A673 (cell line): ENCODE measurements at places on chromosomes 1 and 21.

GRCh38 chr1:234768171-234768568, 158.2 kb upstream of the IRF2BP2 start:
- no peak for DNase-seq
- no peaks in the 10 kb centered on the region for H3K36me3 ChIP-seq
- H3K27ac ChIP-seq = no peak overlapping the region
- peaks cover 6% of the 10 kb centered on the region for H3K4me1 ChIP-seq
- no peak overlapping the region for H3K4me3 ChIP-seq
- no peaks in the 10 kb centered on the region for H3K27me3 ChIP-seq

- H3K4me3 ChIP-seq = no peak overlapping the region
- H3K4me1 ChIP-seq = no peaks in the 10 kb centered on the region
- DNase-seq = peak; percentile 71
Measured at GRCh38 chr1:152347116-152347728, 12.6 kb downstream of the FLG2 start.

DNA sequence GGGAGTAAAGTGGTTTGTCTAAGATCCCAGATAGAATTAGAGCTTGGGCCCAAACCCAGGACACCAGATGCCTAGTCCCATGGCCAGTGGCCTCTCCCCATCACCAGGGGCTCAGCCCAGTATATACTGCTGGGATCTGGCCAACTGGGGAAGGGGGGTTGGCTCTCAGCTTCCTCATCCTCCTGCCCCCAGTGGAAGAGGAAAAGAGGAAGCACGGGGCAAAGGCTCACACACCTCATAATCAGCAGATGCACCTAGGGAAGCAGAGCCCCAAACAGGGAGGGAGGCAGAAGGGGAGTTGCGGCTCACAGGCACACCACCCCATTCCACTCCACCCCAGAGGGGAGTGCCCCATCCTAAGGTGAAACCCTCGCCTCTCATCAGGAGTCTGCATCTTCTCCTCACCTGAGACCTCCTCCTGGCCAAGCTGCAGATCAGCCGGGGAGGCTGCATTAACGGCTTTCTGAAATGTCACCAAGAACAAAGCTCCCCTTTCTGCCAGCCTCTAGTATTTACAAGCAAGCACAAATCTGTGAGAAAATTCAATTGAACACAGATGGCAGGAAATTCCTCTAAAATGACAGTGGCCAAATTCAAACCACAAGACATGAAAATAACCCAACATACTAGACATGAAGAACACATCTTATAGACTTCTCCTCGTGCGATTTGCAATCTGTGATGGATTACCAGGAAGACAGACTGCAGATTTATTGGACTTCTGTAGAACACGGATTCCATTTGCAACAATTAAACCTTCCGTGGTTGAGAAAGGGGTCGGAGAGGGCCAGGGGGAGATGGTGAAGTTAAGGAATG, 82.8 kb downstream of the GLIS1 start:
- no peak overlapping the region for H3K4me3 ChIP-seq
- H3K27ac ChIP-seq = no peak overlapping the region
- DNase-seq = peak; percentile 43
- no peaks in the 10 kb centered on the region for H3K4me1 ChIP-seq

- H3K4me3 ChIP-seq = no peak overlapping the region
- peaks cover 25% of the 10 kb centered on the region for H3K36me3 ChIP-seq
Measured at GRCh38 chr1:115666702-115667101, 24.9 kb downstream of the VANGL1 start.

- no peaks in the 10 kb centered on the region for H3K27me3 ChIP-seq
- H3K4me1 ChIP-seq = peaks cover 8% of the 10 kb centered on the region
- H3K27ac ChIP-seq = no peak overlapping the region
- DNase-seq = peak; percentile 41
- no peak overlapping the region for H3K4me3 ChIP-seq
Measured at GRCh38 chr1:171833091-171833825, 8.0 kb upstream of the DNM3 start.

- H3K36me3 ChIP-seq = no peaks in the 10 kb centered on the region
- H3K27me3 ChIP-seq = peaks cover 7% of the 10 kb centered on the region
- peak; percentile 19 for DNase-seq
- H3K4me1 ChIP-seq = no peaks in the 10 kb centered on the region
- H3K27ac ChIP-seq = no peak overlapping the region
Measured at GRCh38 chr1:168555508-168556046, 11.8 kb upstream of the XCL2 start.

DNA sequence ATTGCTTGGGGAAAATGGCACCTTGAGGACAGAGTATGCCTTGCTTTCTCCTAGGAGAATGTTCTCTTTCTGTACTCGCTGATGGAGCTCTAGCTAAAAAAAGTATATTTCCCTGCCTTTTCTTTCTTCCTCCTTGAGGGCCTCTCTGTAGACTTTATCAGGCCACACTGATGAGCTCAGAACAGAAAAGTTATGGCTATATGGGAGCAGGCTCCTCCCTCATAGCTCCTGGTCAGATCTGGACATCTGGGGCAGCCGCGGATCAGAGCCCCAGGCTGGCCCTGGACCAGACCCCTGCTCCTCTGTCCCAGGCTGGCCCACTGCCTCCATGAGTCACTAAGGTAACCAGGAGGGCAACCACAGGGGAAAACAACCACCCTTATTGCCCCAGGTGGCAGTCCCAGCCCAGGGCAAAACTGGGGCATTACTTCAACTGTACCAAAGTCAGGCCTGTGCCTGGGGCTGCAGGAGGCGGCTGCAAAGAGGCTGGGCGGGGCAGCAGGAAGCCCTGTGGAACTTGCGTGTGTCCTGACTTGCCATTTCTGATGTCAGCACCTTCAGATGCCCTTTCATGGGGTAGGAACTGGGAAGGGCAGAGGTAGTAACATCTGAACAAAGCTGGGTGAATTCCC, 26.3 kb upstream of the ZNF648 start:
- H3K36me3 ChIP-seq = no peaks in the 10 kb centered on the region
- H3K4me1 ChIP-seq = no peaks in the 10 kb centered on the region
- no peaks in the 10 kb centered on the region for H3K27me3 ChIP-seq
- no peak overlapping the region for H3K27ac ChIP-seq
- no peak for DNase-seq

GRCh38 chr1:36572906-36573305, 90.2 kb upstream of the CSF3R start:
- H3K4me3 ChIP-seq = no peak overlapping the region
- H3K27ac ChIP-seq = no peak overlapping the region
- no peaks in the 10 kb centered on the region for H3K36me3 ChIP-seq
- peaks cover 17% of the 10 kb centered on the region for H3K27me3 ChIP-seq

- peaks cover 30% of the 10 kb centered on the region for H3K27me3 ChIP-seq
- H3K4me1 ChIP-seq = no peaks in the 10 kb centered on the region
- no peak overlapping the region for H3K4me3 ChIP-seq
- H3K36me3 ChIP-seq = no peaks in the 10 kb centered on the region
- H3K27ac ChIP-seq = no peak overlapping the region
Measured at GRCh38 chr1:230495891-230496385, 69.8 kb upstream of the PGBD5 start.

GRCh38 chr1:63004868-63005267, 220.9 kb downstream of the ATG4C start:
- no peak overlapping the region for H3K27ac ChIP-seq
- H3K4me1 ChIP-seq = no peaks in the 10 kb centered on the region
- H3K4me3 ChIP-seq = no peak overlapping the region

DNA sequence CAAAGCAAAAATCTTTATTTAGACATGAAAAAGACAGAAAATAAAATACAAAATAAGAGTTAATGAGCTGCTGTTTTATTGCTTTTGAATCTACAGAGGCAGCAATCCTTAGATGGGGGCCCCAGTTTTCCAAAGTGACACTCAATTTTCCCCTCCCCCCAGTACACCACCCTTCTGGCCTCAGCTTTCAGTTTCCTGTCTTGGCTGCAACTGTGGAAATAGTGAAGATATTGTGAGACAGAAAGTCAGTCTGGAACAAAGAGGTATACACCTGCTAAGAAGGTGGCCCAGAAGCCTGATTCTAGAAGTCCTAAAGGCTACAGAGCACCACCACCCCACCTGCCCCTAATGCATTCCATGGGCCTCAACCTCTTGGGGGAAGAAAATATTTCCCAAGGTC, 1.1 kb upstream of the MTMR11 start:
- H3K27ac ChIP-seq = no peak overlapping the region
- no peak overlapping the region for H3K4me3 ChIP-seq
- no peaks in the 10 kb centered on the region for H3K36me3 ChIP-seq
- no peak for DNase-seq
- H3K27me3 ChIP-seq = no peaks in the 10 kb centered on the region

GRCh38 chr1:150579110-150579944, at the start of gene MCL1:
TSS of gene MCL1 (minus strand) at chr1:150579610. CDS start at chr1:150579530, 80 bp downstream.
- H3K27me3 ChIP-seq = no peaks in the 10 kb centered on the region
- peaks cover 26% of the 10 kb centered on the region for H3K4me1 ChIP-seq
- peak; percentile 97 for DNase-seq
- peaks cover 40% of the 10 kb centered on the region for H3K36me3 ChIP-seq

- H3K36me3 ChIP-seq = no peaks in the 10 kb centered on the region
- no peaks in the 10 kb centered on the region for H3K4me1 ChIP-seq
- H3K4me3 ChIP-seq = no peak overlapping the region
Measured at GRCh38 chr1:178066296-178066907, 27.5 kb upstream of the RASAL2 start.

DNA sequence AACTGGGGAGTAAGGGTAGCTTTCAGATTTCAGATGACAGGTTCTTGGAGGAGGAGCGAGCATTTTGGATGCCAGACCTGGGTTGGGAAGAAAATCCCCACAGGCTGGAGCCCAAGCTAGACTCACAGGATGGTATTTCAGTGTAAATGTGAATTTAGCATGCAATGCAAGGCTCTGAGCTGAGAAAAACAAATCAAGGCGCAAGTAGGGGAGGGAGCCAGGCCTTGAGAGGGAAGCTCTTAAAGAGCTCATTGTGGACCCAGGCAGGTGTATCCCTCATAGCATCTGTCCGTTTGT, 386.1 kb downstream of the MATN1 start:
- no peaks in the 10 kb centered on the region for H3K36me3 ChIP-seq
- no peak overlapping the region for H3K27ac ChIP-seq
- H3K4me1 ChIP-seq = peaks cover 7% of the 10 kb centered on the region
- DNase-seq = no peak

GRCh38 chr1:151621351-151621750, 9.5 kb downstream of the SNX27 start:
- no peak overlapping the region for H3K27ac ChIP-seq
- peaks cover 27% of the 10 kb centered on the region for H3K4me1 ChIP-seq
- H3K4me3 ChIP-seq = no peak overlapping the region
- no peaks in the 10 kb centered on the region for H3K27me3 ChIP-seq
- H3K36me3 ChIP-seq = no peaks in the 10 kb centered on the region

DNA sequence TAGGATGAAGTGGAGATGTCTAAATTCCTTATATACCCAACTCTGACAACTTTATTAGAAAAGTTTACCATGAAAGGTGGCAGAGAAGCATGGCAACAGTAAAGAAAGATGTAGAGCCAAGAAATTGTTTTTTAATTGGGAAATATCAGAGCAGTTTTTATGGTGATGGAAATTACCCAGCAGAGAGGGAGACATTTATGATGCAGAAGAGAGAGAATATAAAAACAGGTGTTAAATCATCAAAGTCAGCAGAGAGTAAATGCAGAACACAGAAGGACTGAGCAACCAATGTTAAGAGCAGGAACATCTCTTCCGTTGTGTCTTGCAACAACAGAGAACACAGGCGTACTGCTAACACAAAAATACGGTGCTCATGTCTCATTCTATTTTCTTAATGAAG, 28.2 kb downstream of the WARS2 start:
- H3K4me3 ChIP-seq = no peak overlapping the region
- DNase-seq = no peak
- H3K36me3 ChIP-seq = no peaks in the 10 kb centered on the region

DNA sequence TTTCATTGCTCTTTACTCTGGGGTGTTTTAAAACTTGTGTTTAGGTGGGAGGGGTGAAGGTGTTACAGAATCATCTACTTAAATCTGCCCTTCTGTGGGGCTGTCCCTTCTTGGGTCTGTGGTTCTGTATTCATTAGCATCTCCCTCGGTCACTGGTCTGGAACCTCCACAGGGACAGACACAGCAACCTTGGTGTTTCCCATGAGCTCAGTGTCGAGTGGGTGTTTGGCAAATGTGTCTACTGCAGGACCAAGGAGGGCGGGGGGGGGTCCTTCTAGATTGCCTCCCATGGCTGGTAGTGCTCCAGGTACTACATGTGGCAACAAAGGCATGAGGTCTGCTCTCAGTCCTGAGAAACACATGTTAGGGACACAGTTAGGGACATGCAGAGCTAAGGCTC, 273.4 kb downstream of the PCP4 start:
- no peak overlapping the region for H3K4me3 ChIP-seq
- no peaks in the 10 kb centered on the region for H3K36me3 ChIP-seq
- H3K27me3 ChIP-seq = no peaks in the 10 kb centered on the region
- H3K27ac ChIP-seq = no peak overlapping the region

- no peak overlapping the region for H3K27ac ChIP-seq
- H3K4me3 ChIP-seq = no peak overlapping the region
- no peak for DNase-seq
Measured at GRCh38 chr1:37605806-37606474, 10.2 kb upstream of the GNL2 start.

GRCh38 chr1:33256471-33257206, at the start of gene ZNF362:
TSS of gene ZNF362 (plus strand) at chr1:33256492. CDS start at chr1:33270575, 14,083 bp downstream.
- no peaks in the 10 kb centered on the region for H3K36me3 ChIP-seq
- H3K4me3 ChIP-seq = peak within 1 kb of the TSS; percentile 86
- peaks cover 15% of the 10 kb centered on the region for H3K4me1 ChIP-seq
- H3K27ac ChIP-seq = peak within 1 kb of the TSS; percentile 94

DNA sequence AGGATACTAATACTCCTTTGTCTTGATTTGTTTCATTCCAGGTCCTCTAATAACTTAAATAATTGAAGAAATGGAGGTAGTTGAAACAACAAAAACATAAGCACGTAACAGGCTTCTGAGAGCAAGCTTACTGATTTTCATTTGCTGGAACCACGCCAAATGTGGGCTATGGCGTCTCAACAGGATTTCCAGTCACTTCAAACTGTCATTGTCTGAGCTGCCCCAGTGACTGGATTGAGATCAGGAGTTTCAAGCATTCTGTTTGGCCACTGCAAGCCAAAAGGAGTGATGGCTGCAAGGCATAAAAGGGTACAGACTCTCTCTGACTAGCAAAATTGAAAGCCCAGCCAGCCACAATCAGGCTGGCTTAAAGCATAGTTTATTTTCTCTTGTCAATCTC, 289.9 kb downstream of the DPYD start:
- H3K4me1 ChIP-seq = peaks cover 26% of the 10 kb centered on the region
- peak; percentile 78 for DNase-seq
- H3K4me3 ChIP-seq = no peak overlapping the region
- no peaks in the 10 kb centered on the region for H3K27me3 ChIP-seq

GRCh38 chr1:20588634-20589225, at the start of gene CDA:
TSS of gene CDA (plus strand) at chr1:20589097. CDS start at chr1:20589130, 33 bp downstream.
- no peak within 1 kb of the TSS for H3K27ac ChIP-seq
- DNase-seq = no peak
- H3K4me1 ChIP-seq = peaks cover 21% of the 10 kb centered on the region
- H3K4me3 ChIP-seq = no peak within 1 kb of the TSS
- no peaks in the 10 kb centered on the region for H3K36me3 ChIP-seq

DNA sequence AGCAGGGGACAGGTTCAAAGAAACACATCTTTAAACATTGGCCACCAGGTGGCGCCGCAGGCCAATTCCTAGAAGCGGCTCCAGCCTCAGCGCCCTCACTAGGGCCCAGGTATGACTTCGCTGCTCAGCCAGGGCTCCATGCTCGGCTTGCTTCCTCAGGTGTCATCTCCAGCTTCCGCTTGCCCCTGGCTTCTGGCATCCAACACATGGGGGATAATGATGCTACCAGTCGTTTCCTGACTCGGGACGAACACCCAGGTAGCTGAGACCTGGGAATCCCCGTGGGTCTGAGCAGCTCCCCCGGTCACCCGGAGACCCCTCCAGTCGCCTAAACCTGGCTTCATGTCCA, 8.5 kb upstream of the MEX3A start:
- DNase-seq = peak; percentile 87
- H3K4me1 ChIP-seq = peaks cover 16% of the 10 kb centered on the region
- H3K4me3 ChIP-seq = no peak overlapping the region
- H3K27me3 ChIP-seq = no peaks in the 10 kb centered on the region

GRCh38 chr21:45309069-45309986, 21.6 kb upstream of the POFUT2 start:
- no peaks in the 10 kb centered on the region for H3K4me1 ChIP-seq
- no peaks in the 10 kb centered on the region for H3K36me3 ChIP-seq
- peaks cover 4% of the 10 kb centered on the region for H3K27me3 ChIP-seq
- DNase-seq = peak; percentile 68
